ENCODE measurements at places on chromosomes 5 and 9.

GRCh38 chr9:86185872-86186271, 73.6 kb downstream of the C9orf153 start:
- H3K27ac ChIP-seq = no peak overlapping the region
- H3K4me1 ChIP-seq = peaks cover 7% of the 10 kb centered on the region
- no peak for DNase-seq
- H3K4me3 ChIP-seq = no peak overlapping the region

GRCh38 chr9:18238752-18239447, 235.1 kb upstream of the ADAMTSL1 start:
- H3K36me3 ChIP-seq = no peaks in the 10 kb centered on the region
- no peaks in the 10 kb centered on the region for H3K27me3 ChIP-seq
- H3K4me3 ChIP-seq = no peak overlapping the region
- H3K27ac ChIP-seq = no peak overlapping the region
- DNase-seq = no peak

GRCh38 chr9:122695696-122696095, 20.8 kb downstream of the OR1L3 start:
- H3K4me1 ChIP-seq = no peaks in the 10 kb centered on the region
- H3K36me3 ChIP-seq = no peaks in the 10 kb centered on the region
- no peaks in the 10 kb centered on the region for H3K27me3 ChIP-seq
- DNase-seq = no peak
- no peak overlapping the region for H3K4me3 ChIP-seq

GRCh38 chr5:91938441-91938840, 555.3 kb upstream of the ARRDC3 start:
- no peak overlapping the region for H3K27ac ChIP-seq
- no peaks in the 10 kb centered on the region for H3K4me1 ChIP-seq

DNA sequence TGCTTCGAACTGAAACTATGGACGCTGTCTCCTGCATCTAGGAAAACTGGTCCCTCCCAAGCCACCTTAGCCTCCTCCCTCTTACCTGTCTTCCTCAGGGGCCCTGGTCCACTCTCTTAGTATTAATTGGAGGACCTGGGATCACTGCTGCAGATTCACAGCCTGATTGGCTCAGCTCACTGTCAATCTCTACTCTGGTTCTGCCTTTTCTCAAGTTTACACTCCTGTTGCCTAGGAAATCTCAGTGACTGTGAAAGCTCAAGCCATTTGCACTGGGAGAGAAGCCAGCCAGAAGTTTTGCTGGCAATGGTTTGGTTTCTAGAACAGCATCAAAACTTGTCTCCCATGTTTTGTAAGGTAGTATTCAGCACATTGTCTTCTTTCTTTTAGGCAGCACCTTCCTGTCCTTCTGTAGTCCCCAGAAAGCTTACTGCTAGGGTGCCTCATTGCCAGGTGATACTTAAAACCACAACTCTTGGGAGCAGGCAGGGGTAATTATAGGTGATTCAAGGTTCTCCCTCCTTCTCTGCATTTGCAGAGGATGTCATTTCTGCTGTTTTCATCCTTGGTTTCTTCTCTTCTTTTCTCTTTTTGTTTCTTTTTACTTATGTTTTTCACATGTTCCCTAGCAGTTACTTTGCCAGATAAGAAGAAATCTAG, at the start of gene CAPSL:
TSS of gene CAPSL (minus strand) at position 55 of the 660 bp plus-strand sequence. CDS start 17,502 bp downstream, outside the sequence.
- H3K36me3 ChIP-seq = no peaks in the 10 kb centered on the region
- no peak within 1 kb of the TSS for H3K4me3 ChIP-seq

Measured in spinal cord (tissue), 10 donors.